Kidney capillary endothelial cell (primary cell): ENCODE measurements at places on chromosomes 2 and 18.

DNA sequence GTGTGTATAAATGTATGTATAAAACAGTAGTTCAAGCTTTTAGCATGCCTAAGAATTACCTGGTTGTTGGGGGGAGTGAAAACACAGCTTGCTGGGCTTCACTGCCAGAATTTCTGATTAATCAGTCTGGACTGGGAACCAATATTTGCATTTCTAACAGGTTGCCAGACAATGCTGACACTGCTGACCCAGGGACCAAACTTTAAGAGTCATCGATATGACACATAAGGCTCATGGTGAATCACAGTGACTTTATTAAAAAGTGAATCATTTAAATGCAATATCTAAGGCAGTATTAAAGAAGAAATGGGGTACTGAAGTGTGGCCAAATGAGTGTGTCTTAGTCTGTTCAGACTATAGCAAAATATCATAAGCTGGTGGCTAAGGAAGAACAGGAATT is 195.9 kb upstream of the DTNA start:
- no peak for DNase-seq

GRCh38 chr2:33839791-33840190 is 240.7 kb upstream of the FAM98A start:
- no peak for DNase-seq

DNA sequence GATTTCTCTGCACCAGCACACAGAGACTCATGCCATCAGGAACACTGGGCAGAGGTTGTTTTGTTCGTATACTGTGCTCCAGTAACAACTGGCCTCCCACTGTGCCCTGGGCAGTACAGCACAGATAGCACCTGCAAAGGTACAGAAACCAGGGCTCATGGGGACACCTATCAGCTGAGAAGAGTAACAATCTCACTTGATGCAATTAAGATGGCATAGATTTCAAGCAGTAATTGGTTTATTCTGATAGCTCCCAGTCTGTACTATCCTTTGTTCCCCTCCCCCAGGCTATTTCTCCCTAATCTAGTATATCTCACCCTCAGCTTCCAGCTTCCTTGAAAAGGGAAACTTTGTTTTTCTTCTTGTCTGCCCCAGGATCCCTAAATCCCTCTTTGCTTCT is 343.9 kb upstream of the MMADHC start:
- DNase-seq: no peak

DNA sequence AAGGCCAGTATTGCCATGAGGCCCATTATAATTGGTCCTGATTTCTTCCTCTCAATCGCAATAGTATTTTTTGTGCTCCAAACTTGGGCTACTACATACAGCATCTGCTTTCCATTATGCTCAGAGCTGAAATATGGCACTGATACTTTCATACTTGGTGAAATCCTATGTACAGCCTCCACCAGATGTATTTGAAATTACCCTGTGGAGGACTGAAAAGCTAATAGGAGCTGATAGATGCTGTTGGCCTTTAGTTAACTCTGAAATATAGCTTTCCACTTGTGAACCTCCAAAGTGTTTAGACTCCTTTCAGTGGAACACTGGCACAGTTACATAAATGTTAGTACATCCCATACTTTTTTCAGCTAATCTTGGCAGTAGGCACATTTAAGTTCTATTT is 205.7 kb downstream of the NEDD4L start:
- DNase-seq: no peak

DNA sequence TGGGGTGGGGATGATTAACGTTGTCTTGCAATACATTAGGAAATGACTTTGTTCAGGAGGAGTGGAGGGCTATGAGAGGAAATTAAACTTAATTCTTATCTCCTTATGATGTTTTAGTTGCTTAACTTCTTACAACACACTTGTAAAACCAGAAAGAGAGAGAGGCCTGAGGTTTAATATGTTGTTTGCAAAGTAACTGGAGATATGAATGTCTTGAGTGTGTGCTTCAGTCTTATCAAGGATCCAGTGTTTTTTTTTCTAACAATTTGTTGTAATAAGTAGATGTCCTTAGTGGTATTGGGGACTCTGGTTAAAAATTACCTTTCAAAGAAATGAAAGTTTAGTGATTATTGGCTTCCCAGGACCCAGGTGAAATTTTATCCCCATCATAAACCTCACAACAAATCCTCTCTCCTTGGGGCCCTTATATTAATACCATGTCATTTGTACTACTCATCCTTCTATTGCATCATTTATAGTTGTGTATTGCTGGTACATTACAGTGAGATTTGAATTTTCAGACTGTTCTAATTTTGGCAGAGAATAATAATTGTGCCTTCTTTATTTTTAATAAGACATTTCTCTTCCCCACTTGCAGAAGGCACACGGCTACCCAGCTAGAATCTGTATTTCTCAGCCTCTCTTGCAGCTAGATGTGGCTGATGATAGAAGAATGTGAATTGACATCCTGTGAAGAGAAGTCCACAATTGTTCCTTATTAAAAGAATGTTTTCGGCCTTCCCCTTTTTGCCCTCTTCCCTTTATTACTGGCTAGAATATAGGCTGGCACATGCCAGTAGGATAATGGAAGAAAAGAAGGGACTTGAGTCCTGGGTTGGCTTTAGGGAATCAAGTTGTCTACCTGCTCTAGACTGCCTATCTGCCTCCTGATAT is 91.9 kb upstream of the CXCR4 start:
- no peak for DNase-seq

DNA sequence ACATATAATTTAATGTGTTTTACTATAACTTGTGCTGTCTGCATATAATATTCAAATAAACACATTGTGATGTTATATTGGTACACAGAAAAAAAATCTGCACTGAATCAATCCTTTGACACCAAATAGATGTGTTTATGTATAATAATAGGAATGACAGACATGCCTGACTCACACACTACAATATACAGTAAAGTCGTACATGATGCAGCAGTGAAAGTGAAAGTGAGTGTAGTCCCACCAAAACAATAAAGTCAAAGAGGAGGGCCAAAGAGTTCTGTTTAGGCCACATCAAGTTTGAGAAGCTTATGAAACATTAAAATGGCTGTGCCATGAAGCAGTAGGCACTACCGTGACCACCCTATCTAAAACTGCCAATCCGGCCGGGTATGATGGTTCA is 8.2 kb upstream of the RBM44 start:
- peak; percentile 19 for DNase-seq
